ENCODE measurements at places on chromosomes 2 and 18.

DNA sequence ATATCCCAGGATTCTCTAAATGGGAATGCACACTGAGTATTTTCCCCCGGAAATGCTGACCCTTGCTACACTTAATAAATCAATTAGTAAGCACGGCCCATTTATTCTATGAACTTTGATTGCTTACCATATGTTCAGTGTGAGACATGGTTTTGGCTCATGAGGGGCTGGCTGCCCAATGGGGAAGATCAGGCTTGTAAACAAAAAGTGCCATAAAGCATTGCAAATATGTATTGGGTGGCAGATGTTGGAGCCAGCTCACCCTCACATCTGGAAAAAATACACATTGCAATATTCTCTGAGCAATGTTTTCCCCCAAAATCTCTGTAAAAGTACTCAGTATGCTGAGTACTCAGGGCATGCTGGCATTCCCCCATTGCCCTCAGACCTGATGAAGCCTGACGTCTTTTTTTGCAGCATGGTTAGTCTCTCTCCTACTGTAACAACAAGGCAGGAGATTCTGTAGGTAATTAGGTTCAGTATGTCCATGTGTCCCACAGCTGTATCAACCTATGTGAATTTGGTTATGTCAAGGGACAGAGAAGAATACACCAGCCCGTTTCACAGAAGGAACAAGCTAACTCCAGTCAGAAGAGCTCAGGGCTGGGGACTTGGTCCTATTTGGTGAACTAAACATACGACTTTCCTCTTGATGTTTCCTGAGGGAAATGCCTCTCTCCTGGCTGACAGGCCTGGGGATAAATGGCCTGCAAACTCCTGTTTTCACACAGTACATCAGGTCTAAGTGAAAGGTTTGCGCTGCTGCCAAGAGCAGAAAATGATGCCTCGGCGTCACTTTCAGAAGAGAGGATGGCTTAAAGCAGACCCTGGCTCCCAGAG lies 202.4 kb downstream of the INSIG2 start:
- no peak for DNase-seq

DNA sequence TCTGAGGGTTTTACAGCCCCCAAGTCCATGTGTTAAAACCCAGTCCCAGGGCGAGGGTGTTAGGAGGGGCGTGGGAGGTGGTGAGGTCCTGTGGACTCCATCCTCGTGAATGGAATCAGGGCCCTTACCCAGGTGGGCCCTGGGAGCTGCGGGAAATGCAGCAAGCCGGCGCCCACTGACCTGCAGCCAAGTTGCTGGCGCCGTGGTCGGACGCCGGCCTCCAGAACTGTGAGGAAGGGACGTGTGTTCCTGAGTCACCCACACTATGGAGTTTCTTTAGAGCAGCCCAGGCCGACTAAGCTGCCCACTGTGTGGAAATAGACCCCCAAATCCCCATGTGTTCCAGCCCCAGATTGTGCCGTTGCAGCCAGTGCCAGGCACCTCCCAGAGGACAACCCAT lies 26.4 kb downstream of the CTDP1 start:
- DNase-seq, result no peak

DNA sequence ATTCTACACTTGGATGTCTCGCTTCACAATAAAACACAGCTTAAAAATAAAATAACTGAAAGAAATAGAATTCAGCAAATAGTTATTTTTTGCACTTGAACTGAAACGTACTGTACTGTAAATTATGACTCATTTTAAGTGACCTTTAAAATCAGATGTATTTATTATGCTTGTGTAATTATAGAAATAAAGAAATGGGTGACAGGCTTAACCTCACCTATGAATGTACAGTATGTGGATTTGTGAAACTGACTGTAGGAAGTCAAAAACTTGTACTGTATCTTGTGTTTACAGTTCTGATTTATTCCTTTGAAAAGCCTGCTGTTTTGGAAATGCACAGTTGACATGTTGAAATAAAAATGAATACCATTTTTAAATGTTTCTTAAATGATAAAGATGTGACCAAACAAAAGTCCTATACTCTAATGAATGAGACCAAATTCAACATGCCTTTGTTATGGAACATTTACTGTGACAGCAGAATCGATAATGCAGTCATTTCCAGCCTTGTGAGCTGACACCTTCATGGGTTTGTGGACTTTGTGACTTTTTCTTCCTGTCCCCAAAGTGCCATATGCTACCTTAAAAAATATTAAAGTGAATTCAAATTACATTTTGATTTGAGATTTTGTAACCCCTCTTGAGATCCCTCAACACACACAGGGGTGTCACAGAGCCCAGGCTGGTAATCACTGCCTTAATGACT lies 32.7 kb downstream of the NEMP2 start:
- no peak for DNase-seq

DNA sequence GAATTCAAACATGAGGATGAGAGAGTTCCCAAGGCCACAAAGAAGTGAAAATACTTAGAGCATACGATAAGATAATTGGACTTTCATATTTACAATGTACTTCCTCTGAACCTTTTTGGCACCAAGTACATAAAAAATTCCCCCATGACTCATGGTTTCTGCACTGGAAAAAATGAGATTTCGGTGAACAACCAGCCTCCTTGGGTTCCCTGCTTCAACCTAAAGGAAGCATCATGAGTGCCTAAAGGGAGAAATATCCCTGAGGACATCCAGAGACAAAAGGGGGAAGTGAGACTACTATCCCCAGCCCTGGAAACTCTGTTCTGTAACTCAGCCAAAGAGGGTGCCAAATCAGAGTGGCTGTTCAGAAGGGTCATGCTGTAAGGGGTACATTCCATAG lies 562.7 kb upstream of the SLC39A10 start:
- DNase-seq, result no peak

DNA sequence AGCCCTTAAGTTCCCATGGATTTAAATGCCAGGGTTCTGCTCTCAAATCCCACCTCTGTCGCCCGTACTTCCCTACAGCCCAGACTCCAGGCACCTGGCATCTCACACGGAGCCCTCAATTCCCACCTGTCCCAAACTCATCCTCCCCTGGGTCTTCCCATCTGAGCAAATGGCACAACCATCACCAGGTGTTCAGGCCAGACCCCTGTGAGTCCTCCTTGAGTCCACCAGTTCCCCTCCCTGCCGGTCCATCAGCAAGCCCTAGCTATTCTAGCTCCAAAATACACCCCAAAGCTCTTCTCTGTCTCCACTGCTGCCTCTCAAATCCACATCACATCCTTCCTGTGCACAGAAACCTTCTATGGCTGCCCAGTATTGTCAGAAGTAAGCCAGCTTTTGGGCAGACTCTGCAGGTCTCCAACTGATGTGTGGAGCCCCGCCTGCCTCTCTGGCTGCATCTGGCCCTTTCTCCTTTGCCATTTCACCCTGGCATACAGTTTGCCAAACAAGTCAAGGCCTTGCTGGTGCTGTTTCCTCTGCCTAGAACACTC lies 67.7 kb downstream of the DNMT3A start:
- DNase-seq, result no peak

GRCh38 chr2:118049816-118050140 lies 35.9 kb upstream of the CCDC93 start:
- DNase-seq, result no peak

All from stimulated activated CD4-positive, alpha-beta T cell treated with anti-CD3 and anti-CD28 coated beads, Interleukin-4, amount 100 ng/mL, for 4 hours (primary cell).